ENCODE measurements at places on chromosomes 6 and 20. TPM values are rescaled to one million over a fixed set of nuclear protein-coding genes. Genes with fewer than 3 reads are reported as not detected.

The LRRC73 gene
- 1.3 TPM for total RNA-seq

The CITED2 gene
- 18.4 TPM for total RNA-seq

The CCN6 gene
- total RNA-seq, result not detected

The PROKR2 gene
- not detected for total RNA-seq

Measured in A549 treated with DMSO at 1 μM for 4 hours (cell line).